ENCODE measurements at places on chromosomes 2 and 18.

DNA sequence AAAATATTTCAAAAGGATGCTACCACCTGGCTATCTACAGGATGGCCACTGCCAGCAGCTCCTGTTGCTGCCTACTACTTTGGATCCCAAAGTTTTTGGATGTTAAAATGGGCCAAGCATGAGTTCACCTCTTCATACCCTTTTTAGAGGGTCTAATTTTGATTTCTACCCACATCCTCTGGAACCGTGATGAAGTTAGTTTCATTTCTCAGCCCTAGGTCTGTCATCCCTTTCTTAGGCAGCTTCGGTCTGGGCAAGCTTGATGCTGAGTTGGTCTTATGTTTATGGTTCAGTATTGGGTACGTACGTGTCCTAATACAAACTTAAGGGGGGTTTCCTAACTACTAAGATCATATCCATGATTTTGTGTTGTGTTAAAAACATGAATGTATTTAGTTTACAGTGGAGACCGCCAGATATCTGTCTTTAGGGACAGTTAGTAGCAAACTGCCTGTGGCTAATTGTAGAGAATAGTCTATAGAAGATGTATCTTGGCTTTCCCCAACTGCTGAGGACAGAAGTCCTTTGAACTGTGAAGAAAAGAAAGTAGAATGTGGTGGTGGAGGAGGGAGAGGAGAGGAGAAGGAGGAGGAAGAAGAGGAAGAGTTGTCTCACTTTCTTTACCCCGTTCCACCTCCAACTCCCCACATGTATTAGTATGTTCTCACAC is 184.9 kb downstream of the UBE2E3 start:
- DNase-seq, result no peak

- DNase-seq, result no peak
Observed at GRCh38 chr2:234289834-234290590, 206.9 kb downstream of the ARL4C start.

DNA sequence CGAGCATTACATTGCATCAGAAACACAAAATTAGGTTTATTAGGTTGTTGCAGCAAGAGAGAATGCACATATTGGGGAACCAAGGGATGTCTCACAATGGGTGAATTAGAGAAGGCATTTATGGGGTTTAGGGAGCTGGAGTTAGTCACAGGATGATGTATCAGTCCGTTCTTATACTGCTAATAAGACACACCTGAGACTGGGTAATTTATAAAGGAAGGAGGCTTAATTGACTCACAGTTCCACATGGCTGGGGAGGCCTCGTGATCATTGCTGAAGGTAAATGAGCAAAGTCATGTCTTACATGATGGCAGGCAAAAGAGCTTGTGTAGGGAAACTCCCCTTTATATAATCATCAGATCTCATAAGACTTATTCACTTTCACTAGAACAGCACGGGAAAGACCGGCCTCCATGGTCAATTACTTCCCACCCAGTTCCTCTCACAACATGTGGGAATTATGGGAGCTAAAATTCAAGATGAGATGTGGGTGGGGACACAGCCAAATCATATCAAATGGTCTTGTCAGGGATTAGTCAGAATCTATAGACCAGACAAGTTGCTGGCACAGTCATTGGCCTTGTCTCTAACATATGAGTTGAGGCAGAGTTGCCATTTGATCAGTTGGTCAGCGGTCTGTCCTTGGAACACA is 61.9 kb upstream of the RBMS1 start:
- no peak for DNase-seq

GRCh38 chr2:113175042-113175628 is 1.4 kb downstream of the PSD4 start:
- DNase-seq, result no peak

GRCh38 chr18:9482790-9483189 is 7.5 kb downstream of the RALBP1 start:
- DNase-seq, result peak; percentile 23

DNA sequence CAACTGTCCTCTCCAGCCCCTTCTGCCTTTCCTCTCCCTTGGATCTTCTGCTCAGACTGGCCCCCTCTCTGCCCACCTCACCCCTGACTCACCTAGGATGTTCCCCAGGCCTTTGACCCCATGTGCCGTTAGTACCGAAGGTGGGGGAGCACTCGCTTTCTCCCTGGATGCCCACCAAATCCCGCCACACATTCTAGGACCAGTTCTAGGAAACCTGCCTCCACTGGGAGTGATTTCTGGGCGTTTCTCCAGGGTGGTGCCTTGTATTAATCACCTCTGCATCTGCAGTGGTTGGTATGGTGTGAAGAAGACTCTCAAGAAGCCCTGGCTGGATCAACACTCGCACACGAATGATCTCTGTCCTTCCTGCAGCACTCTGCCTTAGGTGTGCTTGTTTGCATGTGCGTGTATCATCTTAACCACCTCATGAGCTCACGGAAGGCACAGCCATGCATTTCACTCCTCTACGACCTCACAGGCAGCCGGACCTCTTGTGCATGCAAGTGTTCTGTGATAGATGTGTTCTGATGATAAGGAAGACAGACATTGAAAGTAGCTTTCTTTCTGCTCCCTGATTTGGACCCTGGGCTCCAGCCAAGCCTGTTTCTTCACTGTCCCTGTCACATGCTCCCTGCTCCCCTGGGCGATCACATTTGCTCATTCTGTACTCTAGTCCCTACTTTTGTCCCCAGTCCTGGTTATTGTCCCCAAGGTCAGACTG is 69.4 kb downstream of the LIPG start:
- no peak for DNase-seq

GRCh38 chr2:167451496-167452289 is 563.4 kb downstream of the XIRP2 start:
- DNase-seq, result no peak

- no peak for DNase-seq
Observed at GRCh38 chr2:74269667-74270066, 71.3 kb downstream of the MTHFD2 start.

DNA sequence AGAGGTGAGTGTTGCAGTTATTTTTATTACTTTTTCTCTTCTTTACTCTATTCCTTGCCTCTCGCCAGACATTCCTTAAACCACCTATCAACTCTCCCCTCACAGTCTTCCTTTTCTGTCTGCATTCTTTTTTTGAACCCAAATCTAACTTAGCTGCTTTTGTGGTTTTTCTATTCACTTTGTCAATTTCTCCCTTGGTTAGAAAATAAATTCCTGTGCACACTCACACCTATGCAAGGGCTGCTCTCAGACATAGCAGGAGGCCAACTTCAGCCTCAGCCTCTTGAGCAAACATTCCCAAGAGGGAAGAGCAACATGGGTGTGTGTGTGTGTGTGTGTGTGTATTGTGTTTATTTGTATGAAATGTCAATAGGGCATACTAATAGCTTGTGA is 808.6 kb downstream of the RNF144A start:
- DNase-seq, result no peak

DNA sequence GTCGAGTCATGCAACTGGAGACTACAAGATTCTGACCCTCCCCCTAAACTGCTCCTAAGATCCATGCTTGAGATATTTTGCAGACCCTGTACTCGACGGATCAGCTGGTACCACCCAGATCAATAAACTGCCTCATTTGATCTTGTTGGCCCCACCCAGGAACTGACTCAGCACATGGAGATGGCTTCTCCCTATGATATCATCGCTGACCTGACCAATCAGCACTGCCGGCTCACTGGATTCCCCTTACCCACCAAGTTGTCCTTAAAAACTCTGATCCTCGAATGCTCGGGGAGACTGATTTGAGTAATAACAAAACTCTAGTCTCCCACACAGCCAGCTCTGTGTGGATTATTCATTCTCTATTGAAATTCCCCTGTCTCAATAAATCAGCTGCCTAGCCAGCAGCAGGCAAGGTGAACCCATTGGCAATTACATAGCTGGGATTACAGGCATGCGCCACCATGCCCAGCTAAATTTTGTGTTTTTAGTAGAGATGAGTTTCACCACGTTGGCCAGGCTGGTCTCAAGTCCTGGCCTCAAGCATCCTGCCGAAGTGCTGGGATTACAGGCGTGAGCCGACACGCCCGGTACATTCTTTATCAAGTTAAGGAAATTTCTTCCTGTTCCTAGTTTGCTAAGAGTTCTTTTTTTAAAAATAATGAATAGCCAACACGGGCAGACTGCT is 43.6 kb downstream of the VPS54 start:
- no peak for DNase-seq

GRCh38 chr2:3342324-3342723 is 35.3 kb downstream of the EIPR1 start:
- DNase-seq, result no peak

GRCh38 chr2:60070196-60070595 is 483.3 kb downstream of the BCL11A start:
- DNase-seq, result no peak

DNA sequence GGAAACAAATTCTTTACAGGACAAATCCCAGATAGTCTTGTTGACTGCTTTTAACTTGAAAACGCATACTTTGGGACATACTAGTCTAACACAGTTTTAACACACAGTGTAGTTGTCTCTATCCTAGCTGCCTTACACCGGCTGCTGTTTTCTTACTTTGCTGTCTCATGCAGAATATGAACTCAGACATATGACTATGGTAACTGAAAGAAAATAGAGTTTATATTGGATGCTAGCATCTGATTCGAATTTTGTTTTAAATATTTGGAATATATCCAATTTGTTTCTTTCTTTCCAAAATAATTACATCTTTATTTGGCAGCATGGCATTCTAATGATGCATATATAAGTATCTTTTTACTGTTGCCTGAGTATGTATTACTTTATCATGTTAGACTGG is 69.8 kb downstream of the ANKRD12 start:
- no peak for DNase-seq

- DNase-seq, result no peak
Observed at GRCh38 chr2:58620093-58620492, 379.0 kb upstream of the FANCL start.

DNA sequence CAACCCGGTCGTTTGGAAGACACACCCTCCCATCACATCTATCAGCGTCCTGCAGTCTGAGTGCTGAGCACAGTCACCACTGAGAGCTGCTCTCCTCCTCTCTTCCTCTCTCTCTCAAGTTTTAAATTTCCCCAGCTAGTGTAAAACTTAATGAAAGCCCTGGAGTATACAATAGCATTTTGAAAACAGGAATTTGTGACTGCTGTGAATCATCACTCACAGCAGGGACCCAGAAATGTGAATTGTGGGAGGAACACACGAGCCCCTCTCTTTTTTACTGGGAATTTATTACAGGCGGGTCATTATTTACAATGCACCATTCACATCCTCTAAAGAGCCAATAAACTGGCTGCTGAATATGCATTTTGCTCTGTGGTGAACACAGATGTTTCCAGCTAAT is 185.0 kb upstream of the SMIM21 start:
- DNase-seq, result no peak

DNA sequence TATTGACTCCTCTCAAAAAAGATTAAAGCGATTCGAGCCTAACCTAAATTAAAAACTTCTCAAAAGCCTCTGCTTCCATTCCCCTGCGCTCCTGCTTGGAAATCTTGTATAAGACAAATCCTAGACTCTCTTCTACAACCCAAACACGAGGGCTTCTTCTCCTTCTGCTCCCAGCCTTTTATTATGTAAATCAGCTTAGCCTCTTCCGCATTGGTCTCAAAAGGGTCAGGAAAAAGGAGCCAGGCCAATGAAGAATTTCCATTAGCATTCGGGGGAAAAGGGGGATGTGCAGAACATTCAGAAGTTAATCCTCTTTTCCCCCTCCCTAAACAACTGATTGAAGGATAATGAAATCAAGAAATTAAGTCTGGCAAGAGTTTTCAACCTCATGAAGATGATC is 107.9 kb downstream of the FAM124B start:
- peak; percentile 18 for DNase-seq

GRCh38 chr2:205665791-205666190 is 16.5 kb upstream of the NRP2 start:
- no peak for DNase-seq

Data from WERI-Rb-1 (cell line).